ENCODE measurements at places on chromosomes 3 and 15.

DNA sequence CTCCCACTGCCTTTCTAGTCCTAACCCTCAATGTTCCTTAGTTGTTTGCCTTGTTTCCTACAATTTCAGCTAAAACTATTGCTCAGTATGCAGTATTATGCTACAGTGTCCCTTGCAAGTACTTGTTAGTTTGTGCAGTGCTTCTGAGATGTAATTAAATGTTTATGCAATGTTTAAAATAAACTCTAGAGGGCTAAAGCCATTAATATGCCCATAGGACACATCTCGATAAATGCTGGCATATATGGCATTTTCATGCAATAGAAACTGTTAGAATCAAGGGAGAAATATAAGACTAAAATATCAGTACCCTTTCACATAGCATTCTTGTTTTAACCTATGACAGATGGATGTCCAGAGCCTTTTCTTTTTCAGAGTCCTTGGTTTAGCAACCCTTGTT lies 59.8 kb upstream of the ACKR4 start:
- DNase-seq: no peak

DNA sequence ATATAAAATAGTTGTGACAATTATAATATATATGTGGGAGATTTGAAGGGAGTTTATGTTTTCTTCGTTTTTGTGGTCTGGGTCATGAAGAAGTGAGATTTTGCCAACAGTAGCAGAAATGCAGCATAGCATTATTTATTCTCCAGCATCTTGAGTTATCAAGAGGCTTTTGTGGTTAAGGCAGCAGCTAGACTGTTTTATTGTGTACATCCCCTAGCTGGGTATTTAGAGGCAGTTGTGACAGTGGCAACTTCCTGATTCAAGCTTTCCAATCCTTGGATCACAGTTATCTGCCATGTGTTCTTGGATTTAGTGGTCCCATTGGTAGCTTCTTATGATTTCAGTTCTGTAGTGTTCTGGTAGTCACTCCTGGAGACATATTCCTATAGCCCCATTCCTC lies 29.0 kb downstream of the ARIH1 start:
- DNase-seq: no peak

DNA sequence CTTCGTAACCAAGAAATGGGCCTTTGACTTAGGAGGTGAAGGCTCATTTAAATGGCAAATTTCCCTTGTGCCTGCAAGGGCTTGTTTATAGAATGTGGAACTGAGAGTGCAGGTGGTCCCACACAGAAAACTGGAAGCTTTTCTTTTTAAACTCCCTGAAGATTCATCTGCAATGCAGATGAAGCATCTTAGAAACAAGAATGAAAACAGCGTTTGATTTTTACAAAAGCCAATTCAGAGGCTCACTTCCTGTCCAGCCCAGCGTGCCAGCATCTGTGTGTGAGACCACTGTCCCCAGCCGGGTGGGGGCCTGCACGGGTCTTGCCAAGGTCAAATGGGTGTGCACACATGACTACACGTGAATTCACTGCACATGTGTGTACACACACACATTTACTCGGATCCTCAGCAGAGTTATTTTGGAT lies 94.7 kb downstream of the LINGO1 start:
- DNase-seq: no peak

DNA sequence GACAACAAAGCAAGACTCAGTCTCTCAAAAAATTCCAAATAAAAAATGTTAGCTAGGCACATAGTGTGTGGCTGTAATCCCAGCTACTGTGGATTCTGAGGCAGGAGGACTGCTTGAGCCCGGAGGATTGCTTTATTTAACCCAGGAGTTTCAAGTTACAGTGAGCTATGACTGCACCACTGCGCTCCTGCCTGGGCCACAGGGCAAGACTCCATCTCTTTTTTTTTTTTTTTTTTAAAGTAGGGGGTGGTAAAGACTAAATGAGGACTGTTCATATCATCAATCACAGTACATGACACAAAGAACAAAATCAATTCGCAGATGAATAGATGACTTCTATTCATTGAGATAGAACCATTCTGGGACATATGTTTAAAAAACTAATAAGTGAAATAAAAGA lies 48.1 kb downstream of the ACAP2 start:
- no peak for DNase-seq

GRCh38 chr15:56839099-56839498 lies 79.3 kb upstream of the TCF12 start:
- DNase-seq: no peak
